Hematopoietic multipotent progenitor cell (in vitro differentiated cells): ENCODE measurements at places on chromosomes 5 and 9.

DNA sequence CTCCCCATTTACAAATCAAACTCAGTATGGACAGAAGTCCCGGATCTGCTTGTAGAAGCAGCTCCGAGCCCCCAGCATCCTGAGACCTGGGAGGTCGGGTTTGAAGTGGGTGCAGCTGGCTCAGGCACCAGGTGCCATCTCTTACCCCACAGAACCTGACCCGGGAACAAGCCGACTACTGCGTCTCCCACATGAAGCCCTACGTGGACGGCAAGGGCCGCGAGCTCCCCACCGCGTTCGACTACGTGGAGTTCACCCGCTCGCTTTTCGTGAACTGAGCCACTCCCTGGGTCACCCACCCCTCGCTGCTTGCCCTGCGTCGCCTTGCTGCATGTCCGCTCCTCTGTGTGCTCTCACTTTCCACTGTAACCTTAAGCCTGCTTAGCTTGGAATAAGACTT is 23.6 kb downstream of the DYNC2I2 start:
- DNase-seq, result no peak

DNA sequence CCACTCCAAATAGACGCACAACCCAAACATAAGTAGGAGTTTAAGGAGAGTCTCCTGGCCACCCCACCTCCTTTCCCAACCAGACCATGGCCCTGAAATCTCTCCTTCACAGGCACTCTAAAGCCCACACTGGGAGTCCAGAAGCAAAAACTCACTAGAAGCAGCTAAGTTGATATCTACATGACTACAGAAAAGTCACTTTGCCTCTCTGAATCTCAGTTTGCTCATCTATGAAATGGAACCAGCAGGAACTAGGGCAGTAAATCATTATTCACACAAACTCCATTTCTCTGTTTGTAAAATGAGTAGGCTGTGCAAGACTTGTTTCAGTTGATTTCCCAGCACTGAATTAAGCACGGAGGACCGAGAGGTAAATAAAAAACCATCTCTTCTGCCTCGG is 4.1 kb upstream of the WWC1 start:
- no peak for DNase-seq

DNA sequence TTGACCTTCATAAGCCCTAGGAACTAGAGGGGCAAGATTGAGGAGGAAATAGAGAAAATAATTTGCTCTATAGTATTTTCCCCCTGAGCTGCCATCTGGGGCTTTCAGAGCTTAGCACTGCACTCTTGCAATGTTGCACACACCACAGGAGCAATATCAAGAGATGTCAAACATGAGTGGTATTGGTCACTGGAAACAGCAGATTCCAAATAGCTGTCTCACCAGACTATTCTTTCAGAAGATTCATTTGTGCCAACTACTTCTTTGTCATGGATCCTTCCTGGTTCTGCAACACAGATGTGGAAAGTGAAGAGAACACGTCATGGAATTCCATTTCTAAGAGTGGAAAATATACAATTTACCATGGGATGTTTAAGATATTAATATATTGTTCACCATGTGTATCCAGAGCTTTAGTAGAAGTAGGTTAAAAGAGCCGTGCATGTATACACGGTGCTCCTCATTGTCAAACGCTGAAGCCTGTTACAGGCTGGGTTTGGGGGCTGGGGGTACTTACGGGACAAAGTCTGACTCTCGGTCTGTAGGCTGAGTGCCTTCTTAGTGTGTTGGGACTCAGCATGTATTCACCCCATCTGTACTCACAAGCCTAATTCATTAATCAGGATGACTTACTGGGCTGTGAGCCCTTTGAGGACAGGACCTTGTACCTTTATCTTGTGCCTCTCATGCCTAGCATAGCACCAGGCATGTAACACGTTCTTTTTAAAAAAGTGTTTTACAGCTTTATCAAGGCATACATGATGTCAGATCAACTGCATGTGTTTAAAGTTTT is 31.4 kb upstream of the GDNF start:
- no peak for DNase-seq

- DNase-seq, result no peak
Observed at GRCh38 chr5:177378884-177379883, 5.0 kb upstream of the SLC34A1 start.

DNA sequence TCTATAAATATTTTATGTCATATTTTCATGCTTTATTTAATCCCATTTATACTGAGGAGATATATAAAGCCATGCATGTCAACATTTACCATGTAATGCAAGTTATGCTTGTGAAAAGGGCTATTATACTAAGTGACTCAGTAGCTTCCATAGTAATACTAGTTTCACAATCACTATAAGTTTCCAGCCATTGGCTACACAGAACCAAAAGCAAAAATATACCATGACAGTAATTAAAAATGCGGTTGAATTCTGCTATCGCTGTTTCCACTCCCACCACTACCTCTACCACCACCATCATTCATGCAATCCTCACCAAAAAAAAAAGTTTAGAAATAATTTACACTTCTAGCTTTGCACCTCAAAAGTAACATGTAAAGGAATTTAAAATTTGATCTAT is 60.2 kb downstream of the MLLT3 start:
- DNase-seq, result no peak

- no peak for DNase-seq
Observed at GRCh38 chr9:135127718-135128670, 40.5 kb downstream of the OLFM1 start.

GRCh38 chr5:150740992-150741391 is 17.8 kb downstream of the DCTN4 start:
- no peak for DNase-seq

GRCh38 chr5:24491490-24491889 is 153.3 kb downstream of the CDH10 start:
- DNase-seq, result no peak

- DNase-seq, result no peak
Observed at GRCh38 chr9:7984203-7984602, 184.6 kb upstream of the DMAC1 start.

DNA sequence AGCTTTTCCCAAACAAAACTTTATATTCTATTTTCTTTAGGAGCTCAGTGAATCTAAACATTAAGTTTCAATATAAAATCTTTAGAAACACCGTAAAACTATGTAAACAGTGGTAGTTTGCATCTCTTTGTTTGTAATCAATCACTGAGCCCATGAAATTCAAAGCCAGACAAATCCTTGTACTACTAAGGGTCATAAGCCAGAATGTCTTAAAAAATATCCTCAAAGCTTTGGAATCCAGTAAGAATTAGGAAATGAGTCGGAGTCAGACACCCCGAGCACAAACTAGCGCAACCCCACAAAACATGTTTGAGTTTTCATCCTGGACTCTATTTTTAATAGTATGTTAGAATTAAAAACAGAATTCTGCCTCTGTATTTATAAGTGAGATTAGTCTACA is 153.8 kb downstream of the HSPA4 start:
- DNase-seq, result no peak

DNA sequence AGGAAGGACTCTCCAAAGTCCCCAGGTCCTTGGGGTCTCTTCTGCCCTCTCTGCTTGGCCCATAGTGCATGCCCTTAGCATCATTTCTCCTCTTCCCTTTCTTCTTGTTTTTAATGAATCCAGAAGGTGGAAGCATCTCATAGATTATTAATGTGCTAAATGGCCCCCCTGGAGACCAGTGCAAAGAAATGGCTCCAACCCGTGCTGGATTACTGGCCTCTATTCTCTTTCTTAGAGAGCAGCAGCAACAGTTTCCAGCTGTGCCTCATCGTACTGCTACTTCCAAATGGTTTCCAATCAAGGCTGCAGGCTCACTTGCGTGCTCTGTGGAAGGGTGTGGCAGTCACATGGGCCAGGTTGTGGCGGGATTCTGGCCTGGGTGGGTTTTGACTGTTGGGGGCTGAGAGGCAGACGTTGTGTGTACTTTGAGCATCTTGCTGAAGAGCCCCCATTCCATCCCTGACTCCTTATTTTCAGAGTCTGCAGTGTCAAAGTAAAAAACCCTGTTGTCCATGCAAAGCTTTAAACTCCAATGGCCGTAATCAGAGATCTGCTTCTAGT is 139.7 kb downstream of the GABBR2 start:
- DNase-seq, result no peak

DNA sequence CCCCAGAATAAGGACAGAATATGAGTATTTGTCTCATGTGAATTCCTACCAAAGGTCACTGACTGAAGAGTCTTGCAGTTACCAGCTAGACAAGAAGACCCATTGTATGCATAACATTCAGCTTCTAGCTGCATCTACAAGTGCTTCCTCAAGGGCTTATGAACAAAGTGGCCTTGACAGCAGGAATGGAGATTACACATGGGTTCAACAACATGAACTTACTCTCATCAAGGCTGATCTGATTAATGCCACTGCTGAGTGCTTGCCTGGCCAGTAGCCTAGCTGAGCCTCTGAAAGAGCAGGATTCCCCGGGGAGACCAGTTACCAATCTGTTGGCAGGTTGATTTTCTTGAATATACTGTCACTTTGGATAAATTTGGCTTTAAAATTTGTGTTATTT is 76.7 kb upstream of the CHD1 start:
- DNase-seq, result no peak

GRCh38 chr5:35247648-35248034 is 17.4 kb upstream of the PRLR start:
- no peak for DNase-seq

DNA sequence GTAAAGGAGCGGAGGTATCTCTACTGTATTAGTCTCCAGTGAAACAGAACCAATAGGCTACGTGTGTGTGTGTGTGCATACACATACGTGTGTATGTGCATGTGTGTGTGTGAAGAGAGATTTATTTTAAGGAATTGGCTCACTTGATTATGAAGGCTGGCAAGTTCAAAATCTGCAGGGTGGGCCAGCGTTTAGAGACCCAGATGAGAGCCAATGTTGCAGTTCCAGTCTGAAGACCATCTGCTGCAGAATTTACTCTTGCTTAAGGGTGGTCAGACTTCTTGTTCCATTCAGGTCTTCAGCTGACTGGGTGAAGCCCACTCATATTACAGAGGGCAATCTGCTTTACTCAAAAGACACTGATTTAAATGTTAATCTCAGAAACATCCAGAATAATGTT is 119.2 kb downstream of the FGF18 start:
- DNase-seq, result no peak

- no peak for DNase-seq
Observed at GRCh38 chr9:128912270-128912853, 8.4 kb upstream of the PHYHD1 start.

DNA sequence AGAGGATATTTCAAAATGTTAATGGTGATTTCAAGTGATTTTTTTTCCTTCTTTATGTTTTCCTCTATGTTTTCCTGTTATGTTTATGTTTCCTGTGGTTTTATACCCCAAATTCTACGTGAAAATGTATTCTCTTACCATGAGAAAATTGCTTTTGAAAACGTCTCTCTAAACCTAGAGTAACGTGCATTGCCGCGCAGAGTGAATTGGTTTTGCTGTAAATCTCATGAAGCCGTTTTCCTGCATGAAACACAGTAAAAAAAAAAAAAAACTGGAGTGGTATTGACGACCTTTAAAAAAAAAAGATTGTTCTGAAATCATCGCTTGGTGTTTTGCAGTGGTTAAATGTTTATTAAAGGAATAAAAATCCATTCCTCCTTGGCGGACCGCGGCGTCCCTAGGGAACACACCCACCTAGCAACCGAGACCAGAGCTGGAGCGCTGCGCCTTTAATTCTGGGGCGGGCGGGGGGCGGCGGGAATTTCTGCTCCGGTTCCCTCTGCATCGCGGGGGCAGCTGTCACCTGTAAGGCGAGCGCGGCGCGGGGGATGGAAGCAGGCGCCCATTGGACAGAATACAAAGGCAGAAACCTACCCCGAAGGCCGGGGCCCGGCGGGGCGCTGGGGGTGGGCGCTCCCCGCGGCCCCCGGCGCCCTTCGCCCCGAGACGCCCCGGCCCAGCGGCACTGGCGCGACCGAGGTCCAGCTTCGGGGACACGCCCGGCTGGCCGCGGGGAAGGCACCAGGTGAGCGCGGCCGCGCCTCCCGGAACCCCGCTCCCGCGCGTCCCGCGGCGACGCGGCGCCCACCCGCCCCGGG is at the start of gene SOWAHA:
TSS of gene SOWAHA (plus strand) at position 522 of the 818 bp plus-strand sequence. CDS start 320 bp downstream, outside the sequence.
- DNase-seq, result peak; percentile 26

GRCh38 chr5:55450050-55450765 is 84.6 kb downstream of the PLPP1 start:
- no peak for DNase-seq

GRCh38 chr5:59905188-59905587 is 11.7 kb upstream of the PDE4D start:
- DNase-seq, result no peak

DNA sequence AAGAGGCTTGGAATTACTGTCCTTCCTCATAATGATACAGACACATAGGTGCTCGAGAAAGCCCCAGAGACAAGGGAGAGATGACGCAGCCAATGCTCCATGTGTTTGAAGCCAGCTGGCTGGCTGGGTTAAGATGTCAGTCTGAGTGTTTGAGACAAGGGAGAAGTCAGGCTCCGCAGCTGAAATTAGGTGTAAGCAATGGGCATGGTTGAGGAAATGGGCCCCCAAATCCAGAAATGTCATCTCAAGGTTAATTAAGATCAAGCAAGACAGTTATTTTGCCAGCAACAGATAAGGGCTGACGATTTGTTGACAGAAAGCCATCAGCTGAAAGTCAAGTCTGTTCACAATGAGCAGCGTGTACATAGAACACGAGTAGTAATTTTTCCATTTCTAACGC is 713.4 kb downstream of the IRX1 start:
- no peak for DNase-seq

- no peak for DNase-seq
Observed at GRCh38 chr5:115588640-115589039, 13.6 kb downstream of the TICAM2 start.

DNA sequence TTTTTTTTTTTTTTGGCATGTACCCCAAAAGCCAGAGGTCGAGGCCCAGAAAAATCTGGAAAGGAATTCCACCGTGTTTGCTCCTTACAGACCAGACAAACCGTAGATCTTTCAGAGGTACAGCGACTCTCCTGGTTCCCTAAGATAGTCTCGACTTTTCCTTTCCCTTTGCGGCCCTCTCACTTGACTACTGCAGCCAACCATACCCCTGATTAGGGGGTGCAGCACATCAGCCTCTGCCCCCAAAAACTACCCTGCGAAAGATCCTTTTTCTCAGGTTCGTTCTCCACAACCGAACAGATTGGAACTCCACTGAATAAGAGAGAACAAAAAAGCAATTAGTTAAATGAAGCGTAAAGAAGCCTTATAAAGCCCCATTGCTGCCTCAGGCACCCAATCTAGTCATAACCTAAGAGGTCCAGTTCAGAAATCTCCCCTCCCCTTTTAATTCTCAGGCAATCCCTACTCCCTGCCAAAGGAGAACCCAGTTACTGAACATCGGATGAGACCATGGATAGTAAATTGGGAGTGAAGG is 379 bp upstream of the TICAM2 start:
- DNase-seq, result no peak
